ENCODE measurements at places on chromosomes 11 and 22.
A peak's percentile ranks its signal among the peaks of the same experiment; 100 is the strongest.

GRCh38 chr22:40412441-40412840, 42.0 kb downstream of the SGSM3 start:
- DNase-seq, result no peak

GRCh38 chr11:45673441-45673840, 8.0 kb upstream of the CHST1 start:
- no peak for DNase-seq

DNA sequence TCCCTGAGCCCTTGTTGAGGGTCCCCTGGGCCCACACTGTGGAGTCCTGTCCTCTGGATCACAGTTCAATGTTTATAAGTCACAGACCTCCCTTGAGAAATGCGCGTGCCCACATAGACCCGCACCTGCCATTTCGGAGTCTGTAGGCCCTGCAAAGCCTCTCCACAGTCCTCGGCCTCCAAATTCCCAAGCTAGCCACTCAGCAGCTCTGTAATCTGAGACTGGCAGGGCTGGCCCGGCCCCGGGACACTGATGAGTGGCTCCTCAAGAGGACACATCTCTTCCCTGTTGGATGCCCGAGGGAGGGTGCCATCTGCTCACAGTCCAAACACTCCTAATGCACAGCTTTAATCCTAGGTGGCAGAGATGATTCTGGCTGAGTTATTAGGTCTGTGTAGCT, 39.1 kb downstream of the B3GAT1 start:
- no peak for DNase-seq

DNA sequence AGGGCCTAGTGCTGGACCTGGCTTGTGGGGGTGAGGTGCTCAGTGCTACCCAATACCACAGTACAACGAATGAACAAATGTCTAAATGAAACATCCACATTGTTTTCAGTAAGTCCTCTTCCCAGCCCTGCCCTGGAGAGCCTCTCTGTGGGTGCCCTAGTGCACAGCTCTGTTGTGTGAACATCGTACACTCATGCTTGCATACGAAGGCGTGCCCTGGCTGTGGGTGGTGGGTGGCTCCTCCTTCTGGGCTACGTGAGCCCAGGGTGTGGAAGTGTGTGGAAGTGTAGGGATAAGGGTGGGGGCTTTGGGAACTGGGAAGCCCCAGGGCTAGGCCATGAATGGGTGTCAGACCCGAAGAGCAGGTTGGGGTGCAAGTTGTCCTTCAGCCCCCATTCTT, 592 bp upstream of the NLRX1 start:
- DNase-seq, result no peak

GRCh38 chr22:33352768-33353167, 294.6 kb upstream of the SYN3 start:
- DNase-seq, result no peak

- DNase-seq, result no peak
Observed at GRCh38 chr11:67632175-67632981, 2.6 kb upstream of the NUDT8 start.

- no peak for DNase-seq
Observed at GRCh38 chr11:44079376-44079775, 13.3 kb downstream of the ACCS start.

DNA sequence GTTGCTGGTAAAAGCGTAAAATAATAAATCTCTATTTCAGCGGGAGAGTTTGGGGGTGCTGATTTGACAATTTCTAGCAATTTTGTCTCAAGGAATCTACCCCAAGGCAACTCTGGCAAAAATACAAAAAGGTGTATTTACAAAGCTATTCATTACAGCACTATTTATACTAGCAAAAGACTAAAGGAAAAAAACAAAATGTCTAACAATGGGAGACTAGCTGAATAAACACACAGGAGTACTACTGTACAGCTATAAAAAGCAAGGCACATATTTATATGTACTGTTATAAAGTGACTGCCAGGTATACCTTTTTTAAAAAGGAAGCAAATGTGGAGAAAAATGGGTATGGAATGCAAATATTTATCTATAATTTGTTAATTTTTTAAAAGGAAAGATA, 32.7 kb downstream of the SLC35F2 start:
- no peak for DNase-seq

DNA sequence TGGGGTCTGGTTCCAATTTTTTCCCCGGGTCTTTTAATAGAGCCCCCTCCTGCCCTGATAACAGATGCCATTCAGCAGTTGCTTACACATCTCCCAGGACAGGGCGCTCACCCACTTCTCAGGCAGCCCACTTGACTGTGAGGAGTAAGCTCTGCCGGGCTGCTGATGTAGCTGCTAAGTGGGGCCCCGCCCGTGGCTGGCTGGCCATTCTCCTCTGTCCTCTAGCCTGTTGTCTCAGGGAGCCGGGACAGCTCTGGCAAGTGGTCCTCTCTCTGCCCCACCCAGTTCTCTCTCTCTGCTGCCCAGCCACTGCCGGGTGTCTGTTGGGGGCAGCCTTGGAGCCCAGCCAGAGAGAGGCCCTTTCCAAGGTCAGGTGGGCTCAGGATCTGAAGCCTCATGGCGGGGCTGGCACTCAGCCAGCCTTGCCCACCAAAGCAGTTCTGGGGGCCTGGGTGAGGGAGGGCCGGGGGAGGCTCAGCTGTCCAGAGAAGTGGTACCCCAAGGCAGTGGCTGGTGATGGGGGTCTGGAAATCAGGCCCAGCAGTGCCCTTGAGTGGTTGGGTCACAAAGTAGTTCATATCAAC, 8.9 kb downstream of the KCNJ4 start:
- no peak for DNase-seq

- DNase-seq, result no peak
Observed at GRCh38 chr11:36400766-36401455, 104.8 kb downstream of the PRR5L start.

- no peak for DNase-seq
Observed at GRCh38 chr11:87740968-87741367, 434.3 kb downstream of the RAB38 start.

DNA sequence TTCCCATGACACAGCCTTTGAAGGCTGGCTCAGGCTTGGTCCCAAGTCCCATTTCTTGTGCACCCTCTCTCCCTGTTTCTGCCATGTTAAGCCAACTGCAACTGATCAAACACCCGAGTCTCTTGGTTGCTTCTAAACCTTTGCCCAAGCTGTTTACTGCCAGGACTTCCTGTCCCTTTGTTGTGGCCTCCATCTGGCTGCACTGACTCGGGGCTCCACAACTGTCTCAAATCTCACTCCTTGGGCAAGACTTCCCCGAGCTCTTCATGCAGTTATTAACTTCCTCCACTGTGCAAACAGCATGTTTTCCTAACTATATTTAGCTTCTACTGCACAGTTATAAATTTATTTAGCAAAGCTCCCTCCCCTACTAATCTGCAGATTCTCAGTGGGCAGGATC, 4.3 kb downstream of the VPREB1 start:
- no peak for DNase-seq

- no peak for DNase-seq
Observed at GRCh38 chr22:43216738-43217137, 29.8 kb upstream of the TTLL12 start.

GRCh38 chr11:111718436-111718835, 47.8 kb downstream of the PPP2R1B start:
- no peak for DNase-seq

DNA sequence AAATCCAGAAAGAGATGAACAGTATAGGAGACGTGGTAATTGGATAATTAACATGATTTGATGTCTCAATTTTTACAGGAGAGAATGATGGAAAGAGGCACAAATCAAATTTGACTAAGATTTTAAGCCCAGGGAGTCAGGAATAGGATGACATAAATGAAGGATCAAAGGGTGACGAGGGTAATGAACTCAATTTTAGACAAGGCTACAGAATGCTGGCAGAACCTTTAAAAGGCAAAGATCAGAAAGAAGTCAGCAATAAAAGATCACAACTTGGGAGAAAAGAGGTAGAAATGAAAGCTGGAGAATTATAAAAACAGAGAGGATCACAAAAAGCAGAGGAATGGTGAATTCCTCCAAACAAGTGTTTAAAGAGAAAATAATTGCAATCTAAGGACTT, 13.0 kb upstream of the OR8A1 start:
- no peak for DNase-seq

- DNase-seq, result no peak
Observed at GRCh38 chr11:65593518-65594414, 1.8 kb downstream of the KCNK7 start.

GRCh38 chr11:3905080-3905953, 49.9 kb downstream of the STIM1 start:
- DNase-seq, result peak; percentile 94

- no peak for DNase-seq
Observed at GRCh38 chr11:72061739-72062396, 18.5 kb downstream of the NUMA1 start.

GRCh38 chr11:120334894-120335462, 1.2 kb upstream of the ARHGEF12 start:
- DNase-seq, result peak; percentile 67

- DNase-seq, result peak; percentile 26
Observed at GRCh38 chr22:22111267-22111751, 128.7 kb upstream of the TOP3B start.

DNA sequence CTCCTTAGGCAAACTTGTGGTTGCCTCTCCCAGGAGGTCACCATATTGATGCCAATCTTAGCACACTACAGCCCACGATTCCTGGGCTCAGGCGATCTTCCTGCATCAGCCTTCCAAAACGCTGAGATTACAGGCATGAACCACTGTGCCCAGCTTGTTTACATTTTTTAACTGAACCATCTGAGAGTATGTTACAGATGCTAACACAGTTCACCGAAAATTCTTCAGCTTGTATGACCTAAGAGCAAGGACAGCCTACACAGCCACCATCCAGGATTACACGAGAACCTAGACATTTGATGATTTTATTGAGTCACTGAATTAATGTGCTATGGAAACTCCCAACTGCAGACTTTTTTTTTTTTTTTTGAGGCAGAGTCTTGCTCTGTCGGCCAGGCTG, 5.8 kb upstream of the LGALS1 start:
- peak; percentile 85 for DNase-seq

DNA sequence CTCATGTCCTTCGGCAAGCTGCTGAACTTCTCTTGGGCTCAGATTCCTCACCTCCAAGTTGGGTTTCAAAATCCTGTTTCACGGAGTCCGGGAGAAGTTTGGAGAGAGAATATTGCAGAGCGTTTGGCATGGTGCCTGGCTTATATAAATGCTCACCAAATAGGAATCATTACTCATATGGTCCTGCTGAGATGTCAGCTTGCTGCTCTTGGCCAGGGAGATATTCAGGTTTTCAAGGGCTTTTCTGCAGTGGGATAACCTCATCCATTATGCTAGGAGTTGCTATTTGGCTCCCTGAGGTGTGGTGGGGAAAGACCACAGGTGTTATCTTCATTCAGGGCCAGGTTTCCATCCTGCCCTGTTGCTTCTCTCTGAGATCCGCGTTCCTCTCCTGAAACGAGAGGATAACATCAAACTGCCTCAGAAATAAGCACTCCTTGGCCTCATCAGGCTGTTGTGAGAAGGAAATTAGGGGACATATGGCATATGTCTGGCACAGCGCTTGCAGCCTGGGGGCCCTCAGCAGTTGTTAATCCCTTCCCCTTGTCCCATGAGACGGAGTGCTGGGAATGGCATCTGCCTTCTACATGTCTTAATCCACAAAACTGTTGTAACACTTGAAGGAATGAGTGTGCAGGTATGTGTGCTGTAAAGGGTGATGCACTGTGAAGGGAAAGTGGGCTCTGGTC, 29.9 kb upstream of the ACER3 start:
- DNase-seq, result no peak

GRCh38 chr22:46748908-46749675, 11.0 kb upstream of the CERK start:
- DNase-seq, result no peak

GRCh38 chr11:44351006-44351660, 41.2 kb upstream of the ALX4 start:
- DNase-seq, result no peak

- DNase-seq, result no peak
Observed at GRCh38 chr11:118229274-118229847, 4.5 kb upstream of the JAML start.

GRCh38 chr11:103928802-103929161, 107.7 kb upstream of the DDI1 start:
- DNase-seq, result no peak

DNA sequence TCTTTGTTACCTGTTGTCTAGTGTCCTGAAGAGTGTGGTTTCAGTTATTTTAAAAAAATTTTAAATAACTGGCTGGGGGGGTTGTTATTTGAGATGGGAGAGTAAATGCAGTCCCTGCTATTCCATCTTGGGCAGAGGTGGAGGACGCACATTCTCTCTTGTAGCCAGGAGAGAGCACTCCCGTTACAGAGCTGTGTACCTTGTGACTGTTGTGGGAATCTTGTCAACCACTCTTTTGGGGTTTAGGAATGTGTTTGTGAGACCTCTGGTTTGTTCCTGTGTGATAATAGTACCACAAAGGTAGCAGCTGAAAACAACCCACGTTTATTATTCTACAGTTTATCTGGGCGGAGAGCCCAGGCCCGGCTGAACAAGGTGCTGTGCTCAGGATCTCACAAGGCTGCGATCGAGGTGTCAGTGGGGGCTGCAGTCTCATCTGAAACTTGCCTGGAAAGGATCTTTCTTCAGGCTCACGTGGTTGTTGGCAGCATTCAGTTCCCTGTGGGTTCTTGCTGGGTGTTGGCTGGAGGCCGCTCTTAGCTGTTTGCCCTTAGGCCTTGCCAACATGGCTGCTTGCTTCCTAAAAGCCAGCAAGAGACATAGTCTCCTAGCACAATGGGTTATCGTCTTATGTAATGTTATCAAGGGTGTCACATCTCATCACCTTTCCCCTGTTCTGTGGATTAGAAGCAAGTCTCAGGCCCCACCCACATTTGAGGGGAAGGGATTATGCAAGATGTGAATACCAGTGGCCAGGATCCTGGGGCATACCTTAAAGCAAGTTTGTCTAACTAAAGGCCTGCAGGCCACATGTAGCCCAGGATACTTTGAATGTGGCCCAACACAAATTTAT, 20.6 kb downstream of the IGHMBP2 start:
- no peak for DNase-seq

GRCh38 chr11:129528296-129528695, 152.6 kb downstream of the BARX2 start:
- no peak for DNase-seq

GRCh38 chr11:10273738-10274137, 20.3 kb downstream of the SBF2 start:
- DNase-seq, result no peak

GRCh38 chr11:76542436-76542835, 97.6 kb downstream of the EMSY start:
- no peak for DNase-seq

DNA sequence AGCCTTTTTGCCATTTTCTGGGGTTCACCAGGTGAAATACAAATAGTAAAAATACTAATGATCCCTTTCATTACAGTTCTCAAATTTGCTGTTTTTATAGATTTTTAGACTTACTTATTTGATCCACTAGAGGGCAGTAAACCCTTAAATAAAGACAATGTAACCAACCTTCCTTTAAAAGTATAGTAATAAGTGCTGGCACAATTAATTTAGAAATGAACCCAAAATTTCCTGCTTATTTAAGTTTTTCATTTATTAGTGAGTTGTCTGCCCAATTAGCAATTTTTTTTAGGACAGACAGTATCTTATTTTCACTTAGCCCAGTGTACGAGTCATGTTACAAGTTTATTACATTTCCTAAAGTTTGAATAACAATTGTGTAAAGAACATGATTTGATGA, 4.7 kb downstream of the DDIAS start:
- peak; percentile 5 for DNase-seq

- no peak for DNase-seq
Observed at GRCh38 chr11:34443136-34443535, 4.4 kb downstream of the CAT start.

- DNase-seq, result no peak
Observed at GRCh38 chr11:29255401-29255800, 761.4 kb downstream of the KCNA4 start.
